ENCODE measurements at places on chromosomes 2 and 18.

DNA sequence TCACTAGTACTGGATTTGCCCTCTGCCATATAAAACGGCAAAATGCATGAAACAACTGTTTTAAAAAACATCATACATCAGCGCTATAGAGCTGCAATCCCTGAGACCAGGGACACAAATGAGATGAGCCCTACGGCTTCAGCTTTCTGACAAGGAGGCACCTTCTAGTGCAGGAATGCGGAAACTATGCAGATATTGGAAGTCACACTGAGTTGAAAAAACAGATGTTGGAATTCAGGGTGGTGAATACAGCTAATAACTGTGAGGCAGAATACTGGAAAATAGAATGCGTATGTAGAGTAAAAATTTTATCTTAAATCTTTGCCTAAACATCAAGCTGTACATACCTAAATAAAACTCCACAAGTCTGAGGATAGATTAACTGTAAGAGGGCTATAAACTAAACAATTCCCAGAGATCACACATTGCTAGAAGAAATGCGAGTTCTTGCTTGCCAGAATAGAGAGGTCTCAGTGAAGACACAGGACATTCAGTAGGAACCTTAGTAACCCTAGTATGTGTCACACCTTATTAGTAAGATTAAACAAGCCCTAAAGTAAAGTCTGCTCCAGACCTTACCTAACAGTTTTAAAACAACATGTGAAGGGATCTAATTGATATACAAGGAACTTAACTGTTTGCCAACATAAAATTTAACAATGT, 541.4 kb upstream of the DDX18 start:
- DNase-seq, result no peak

DNA sequence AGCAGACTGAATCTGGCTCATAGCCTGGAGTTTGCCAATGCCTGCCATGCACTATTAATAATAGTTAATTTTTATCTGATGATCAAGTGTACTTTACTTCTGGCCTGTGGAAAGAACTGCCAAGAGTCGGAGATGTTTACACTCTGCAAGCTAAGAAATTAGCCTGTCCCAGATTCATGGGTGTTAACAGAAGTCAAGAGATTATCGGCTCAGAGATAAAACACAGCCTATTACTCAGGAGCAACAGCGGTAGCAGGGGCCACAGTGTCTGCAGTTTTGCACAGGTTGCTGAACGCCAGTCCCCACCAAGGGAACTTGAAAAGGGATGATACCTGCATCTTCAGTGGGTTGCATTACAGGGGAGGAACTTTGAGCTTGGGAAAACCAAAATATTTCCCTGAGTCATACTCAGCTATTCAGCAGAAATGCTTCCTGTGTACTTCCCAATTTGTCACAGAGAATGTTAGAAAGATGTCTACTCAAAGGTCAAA, 4.3 kb upstream of the ADI1 start:
- no peak for DNase-seq

- DNase-seq, result no peak
These were observed 105.0 kb downstream of the PLEKHM3 start for GRCh38 chr2:207920321-207920720.

DNA sequence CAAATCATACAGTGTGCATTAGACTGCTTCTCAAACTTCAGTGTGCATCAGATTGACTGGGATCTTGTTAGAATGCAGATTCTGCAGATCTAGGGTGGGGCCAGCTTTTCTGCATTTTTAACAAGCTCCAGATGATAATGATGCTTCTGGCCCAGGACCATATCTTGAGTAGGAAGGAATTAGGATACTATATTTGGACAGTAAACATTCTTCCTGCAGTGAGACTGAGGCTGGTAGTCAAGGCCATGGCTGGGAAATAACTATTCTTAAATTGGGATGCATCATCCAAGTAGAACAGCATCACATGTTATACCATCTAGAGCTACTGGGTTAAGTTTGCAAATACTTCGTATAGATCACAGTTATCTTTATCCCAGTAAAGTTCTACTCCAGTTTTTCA, 28.4 kb upstream of the ARMC9 start:
- no peak for DNase-seq

GRCh38 chr2:221943076-221943810, 355.6 kb downstream of the PAX3 start:
- DNase-seq, result no peak

All from NCI-H1092 treated with DMSO at 0.1 percent for 48 hours (cell line).